Amygdala (tissue), 56 donors: ENCODE measurements at places on chromosomes 16 and 17.

DNA sequence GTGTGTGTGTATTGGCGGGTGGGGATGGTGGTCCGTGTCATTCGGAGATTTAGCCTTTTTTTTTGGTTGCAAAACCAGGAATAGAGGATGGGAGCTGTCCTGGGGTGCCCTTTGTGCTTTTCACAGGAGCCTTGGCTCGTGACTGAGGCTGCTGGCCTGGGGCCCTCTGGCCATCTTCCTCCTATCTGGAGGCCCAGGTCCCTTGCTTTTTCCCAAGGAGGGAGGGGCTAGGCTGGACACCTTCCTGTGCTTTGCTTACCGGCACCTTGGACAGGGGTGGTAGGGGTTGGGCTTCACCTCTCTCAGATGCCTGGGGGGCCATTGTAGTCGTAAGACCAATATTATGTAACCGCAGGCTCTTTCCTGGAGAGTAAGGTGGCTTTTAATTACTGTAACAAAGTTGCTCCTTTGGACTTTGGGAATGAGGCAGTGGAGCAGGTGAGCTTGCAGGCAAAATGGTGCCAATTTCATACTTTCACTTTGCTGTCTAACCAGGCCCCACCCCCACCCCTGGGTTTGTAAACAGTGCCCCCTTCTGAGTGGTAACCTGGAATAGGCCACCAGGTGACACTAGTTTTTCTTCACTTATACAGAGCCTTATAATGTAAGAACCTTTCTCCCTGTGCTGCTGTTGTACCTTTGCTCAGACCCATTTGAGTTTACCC lies 1.2 kb downstream of the DYNLL2 start:
- DNase-seq = no peak

GRCh38 chr17:33561569-33562334 lies 268.7 kb upstream of the ASIC2 start:
- peak; percentile 4 for DNase-seq

DNA sequence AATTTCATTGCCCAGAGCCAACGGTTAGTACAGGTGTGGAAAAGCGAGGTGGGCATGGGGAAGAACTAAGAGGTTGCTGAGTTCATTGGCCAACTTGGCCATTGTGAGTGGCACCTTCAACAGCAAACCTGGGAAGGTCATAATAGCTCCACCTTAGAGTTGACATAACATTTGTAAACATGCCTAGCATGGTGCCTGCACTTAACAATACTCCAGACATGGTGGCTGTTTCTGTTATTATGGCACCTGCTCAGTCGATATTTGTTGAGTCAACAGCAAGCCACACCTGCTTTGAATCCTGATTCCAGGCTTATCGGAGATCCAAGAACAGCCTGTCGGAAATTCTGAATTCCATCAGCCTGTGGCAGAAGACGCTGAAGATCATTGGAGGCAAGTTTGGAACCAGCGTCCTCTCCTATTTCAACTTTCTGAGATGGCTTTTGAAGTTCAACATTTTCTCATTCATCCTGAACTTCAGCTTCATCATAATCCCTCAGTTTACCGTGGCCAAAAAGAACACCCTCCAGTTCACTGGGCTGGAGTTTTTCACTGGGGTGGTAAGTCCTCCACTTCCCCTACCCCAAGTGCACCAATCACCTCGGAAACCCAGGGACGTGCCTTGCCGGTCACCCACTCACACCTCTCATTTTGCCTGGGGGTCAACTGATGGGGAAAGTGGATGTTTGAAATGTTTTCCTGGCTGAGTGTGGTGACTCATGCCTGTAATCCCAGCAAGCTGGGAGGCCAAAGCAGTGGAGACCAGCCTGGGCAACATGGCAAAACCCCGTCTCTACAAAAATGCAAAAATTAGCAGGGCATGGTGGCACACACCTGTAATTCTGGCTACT lies 46.0 kb downstream of the TMC5 start:
- DNase-seq = no peak

DNA sequence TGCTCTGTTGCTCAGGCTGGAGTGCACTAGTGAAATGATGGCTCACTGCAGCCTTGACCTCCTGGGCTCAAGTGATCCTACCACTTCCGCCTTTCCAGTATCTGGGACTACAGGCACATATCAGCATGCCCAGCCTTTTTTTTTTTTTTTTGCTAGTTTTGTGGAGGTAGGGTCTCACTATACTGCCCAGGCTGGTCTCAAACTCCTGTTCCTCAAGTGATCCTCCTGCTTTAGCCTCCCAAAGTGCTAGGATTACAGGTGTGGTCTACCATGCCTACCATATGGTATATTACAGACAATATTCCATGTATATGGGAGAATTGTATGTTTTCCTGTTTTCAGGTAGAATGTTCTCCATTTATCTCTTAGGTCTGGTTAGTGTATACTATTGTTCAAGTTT lies 12.3 kb upstream of the ATF7IP2 start:
- no peak for DNase-seq

DNA sequence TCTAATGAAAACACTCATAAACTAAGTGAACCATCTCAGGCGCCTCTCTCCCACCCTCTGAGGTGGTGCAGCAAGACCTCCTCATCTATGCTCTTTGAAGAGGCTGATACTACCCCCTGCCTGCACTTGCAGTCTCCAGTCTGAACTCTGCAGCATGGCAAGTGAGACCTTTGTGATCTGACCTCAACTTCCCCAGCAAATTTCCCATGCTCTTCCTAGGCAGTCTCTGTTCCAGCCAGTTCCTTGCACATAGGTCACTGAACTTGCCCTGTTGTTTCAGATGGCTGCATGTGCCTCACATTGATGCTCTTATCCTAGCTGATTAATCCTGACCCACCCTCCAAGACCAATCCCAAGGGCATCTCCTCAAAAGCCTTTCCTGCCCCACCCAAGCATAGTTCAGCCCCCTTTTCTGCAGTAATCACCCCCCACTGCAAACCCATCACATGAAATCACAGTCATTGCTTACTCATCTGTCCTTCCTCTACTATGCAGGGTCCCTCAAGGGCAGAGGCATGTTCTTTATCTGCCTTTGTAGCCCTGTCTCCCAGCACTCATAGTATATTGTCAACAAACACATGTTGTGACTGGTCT lies 42.0 kb downstream of the TBX21 start:
- no peak for DNase-seq

DNA sequence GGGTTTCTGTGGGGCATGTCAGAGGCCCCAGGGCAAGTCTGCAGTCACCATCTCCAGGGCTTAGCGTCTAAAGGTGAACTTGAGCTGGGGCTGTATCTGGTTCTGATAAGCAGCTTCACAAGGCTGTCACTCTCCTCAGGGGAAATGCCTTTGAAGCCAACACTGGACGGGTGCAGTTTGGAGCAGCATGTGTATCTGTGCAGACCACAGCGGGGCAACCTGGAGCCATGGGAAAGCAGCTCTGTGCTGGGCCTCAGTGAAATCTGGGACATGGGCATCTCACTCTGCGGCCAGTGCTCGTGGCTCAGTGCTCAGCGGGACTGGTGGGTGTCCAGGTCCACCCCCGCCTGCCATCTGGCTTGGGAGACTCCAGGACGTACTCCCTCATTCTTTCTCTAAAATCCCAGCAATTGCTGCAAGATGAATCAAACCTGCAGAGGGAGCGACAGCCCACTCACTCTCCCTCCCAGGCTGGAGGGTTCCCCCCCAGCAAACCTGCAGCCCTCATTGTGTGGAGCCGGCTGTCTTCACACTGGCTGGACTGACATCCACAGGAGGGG lies 63.5 kb downstream of the PRMT7 start:
- DNase-seq = no peak

DNA sequence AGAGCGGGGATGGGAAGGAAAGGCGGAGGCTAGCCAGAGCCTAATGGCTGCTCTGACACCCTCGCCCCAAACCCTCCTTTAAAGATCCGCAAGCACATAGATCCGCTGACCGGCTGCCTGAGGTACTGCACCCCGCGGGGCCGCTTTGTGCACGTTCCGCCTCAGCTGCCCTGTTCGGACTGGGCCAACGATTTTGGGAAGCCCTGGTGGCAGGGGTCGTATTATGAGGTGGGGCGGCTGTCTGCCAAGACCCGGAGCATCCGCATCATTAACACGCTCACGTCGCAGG lies 663 bp downstream of the CYB5D1 start:
- DNase-seq = no peak

DNA sequence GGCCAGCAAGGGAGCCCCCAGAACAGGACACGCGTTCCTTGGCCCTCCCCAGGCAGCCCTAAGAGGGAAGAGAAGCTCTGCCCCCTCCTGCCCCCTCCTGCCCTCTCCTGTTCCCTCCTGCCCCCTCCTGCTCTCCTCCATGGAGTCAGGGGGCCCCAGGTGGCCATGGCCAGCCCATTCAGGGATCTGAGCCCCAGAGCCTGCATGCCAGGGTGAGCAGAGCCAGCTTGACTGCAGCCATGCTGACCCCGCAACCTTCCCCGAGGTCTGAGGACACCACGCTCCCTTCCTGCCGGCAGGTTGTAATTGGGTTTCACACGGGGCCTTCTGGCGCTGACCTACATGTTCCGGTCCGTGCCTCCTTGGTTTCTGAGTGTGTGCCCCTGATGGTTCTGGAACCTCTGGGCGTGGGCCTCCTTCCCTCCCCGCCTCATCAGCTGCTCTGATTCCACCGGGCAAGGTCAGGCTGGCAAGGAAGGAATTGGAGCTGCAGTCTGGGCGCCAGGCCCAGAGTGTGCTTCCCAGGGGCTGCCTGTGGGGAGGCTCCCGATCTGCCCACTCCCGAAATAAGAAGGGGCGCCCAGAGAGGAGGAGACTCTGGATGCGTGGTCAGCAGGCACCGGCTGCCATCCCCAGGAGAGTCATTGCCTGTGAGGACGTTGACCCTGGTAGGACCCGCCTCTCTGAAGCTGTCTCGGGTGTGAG lies 23.7 kb upstream of the NPTX1 start:
- no peak for DNase-seq

DNA sequence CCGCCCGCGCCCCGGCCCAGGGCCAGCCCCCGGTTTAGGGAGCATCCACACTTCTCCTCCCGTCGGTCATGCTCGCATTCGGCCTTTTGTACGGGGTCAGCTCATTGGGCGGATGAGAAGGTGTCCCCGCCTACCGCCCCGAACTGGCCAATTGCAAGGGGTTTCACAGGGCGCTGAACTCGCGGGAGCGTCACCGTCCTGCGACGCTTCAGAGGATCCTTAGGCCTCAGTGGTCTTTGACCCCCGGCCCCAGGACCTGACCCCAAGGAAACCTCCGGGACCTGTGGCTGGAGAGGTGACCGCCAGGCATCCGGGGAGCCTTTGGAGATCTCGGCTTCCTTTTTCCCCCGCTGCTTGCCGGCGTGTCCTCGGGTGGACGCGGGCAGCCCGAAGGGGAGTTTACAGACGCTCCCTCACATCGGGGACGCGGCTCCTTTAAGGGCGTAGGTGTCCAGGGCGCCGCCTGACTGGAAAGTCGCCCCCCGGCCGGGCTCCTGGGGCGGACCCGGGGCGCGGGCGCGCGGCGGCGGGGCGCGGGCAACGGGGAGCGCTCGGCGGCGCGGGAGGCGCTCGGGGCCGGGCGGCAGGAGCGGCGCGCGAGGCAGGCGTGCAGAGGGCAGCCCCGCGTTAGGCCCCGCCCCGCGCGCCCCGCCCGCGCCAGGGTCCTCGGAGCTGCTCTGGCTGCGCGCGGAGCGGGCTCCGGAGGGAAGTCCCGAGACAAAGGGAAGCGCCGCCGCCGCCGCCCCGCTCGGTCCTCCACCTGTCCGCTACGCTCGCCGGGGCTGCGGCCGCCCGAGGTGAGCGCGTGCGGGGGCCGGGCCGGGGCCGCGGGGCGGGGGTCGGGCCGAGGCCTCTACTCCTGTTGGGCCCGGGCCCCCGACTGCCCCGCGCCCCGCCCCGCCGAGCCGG lies at the start of gene UBE2I:
TSS of gene UBE2I (plus strand) at position 660 of the 909 bp plus-strand sequence. CDS start 4,395 bp downstream, outside the sequence.
- peak; percentile 96 for DNase-seq

DNA sequence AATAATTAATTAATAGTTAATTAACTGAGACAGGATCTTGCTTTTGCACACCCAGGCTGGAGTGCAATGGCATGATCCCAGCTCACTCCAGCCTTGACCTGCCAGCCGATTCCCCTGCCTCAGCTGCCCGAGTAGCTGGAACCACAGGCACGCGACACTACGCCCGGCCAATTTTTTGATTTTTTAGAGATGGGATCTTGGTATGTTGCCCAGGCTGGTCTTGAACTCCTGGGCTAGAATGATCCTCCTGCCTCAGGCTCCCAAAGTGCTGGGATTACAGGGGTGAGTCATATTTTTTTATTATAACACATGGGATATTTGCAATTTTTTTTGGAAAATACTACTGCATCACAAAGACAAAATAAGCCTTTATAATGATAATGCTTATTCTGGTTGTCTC lies 30.4 kb upstream of the BCAR1 start:
- DNase-seq = no peak

DNA sequence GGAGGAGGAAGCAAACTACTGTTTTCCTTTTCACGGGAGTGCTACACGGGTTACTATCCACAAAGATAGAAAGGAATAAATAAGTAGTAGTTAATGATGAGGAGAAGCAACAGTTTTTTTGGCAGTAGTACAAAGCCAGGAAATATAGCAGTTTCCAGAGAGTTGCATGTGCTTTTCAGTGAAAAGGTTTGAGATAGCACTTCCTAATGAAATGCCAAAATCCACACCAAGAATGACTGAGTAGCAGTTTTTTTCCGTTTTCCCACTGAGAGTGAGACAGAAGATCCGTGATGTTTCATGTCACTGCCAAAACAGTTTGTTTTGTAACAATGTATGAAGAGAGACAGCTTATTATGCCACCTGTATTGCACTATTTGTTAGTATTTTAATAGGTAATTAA lies 129.1 kb downstream of the STX8 start:
- DNase-seq = no peak

GRCh38 chr16:57070424-57070823 lies 22.0 kb upstream of the CPNE2 start:
- no peak for DNase-seq

GRCh38 chr16:61500851-61501250 lies 535.4 kb downstream of the CDH8 start:
- no peak for DNase-seq

DNA sequence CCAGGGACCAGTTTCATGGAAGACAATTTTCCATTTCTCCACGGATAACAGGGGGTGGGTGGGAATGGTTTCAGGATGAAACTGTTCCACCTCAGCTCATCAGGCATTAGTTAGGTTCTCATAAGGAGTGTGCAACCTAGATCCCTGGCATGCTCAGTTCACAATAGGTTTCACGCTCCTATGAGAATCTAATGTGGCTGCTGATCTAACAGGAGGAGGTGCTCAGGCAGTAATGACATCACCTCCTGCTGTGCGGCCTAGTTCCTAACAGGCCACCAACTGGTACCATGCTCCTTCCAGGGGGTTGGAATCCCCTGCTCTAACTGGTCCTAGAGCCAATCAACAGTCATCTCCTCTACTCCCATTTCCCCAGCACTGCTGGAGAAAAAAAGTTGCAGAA lies 19.9 kb downstream of the TEX14 start:
- no peak for DNase-seq

DNA sequence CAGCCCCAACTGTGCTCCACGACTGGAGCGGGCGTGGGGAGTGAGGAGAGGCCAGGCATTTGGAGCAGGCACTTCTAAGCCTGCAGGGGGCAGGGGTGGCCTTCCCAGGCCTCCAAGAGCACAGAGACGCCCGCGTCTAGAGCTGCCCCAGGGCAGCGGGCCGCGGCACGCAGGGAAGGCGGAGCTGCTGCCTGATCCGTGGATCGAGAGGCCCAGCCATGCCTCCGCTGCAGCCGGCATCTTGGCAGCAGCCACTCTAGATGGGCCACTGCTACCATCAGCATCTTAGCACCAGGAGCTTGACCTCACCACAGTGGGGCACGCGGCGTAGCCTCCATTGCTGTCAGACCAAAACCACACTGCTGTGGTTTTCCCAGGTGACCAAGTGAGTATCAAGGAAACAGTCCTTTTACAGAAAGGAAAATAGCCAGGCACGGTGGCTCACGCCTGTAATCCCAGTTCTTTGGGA lies 20.4 kb upstream of the WDR45B start:
- peak; percentile 32 for DNase-seq

GRCh38 chr17:58375256-58375655 lies 23.3 kb upstream of the SUPT4H1 start:
- DNase-seq = no peak
